ENCODE measurements at places on chromosomes 2 and 18.

DNA sequence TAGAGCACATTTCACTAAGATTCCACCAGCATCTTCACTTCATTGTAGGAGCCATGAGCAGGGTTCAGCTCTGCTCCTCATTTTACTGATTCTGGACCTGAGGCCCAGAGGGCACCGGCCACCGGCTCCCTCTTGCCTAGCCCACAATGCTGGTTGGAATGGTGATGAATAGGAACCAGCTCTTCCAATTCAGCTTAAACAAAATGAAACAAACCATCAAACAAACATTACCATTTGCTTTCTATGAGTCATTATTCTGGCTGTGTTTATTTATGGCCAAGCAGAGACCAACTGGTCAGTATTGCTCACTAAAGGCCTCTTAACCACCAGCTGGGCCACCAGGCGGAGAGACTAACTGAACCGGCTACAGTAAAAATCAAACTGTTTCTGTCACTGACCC, 176.7 kb downstream of the MTX2 start:
- DNase-seq = no peak

DNA sequence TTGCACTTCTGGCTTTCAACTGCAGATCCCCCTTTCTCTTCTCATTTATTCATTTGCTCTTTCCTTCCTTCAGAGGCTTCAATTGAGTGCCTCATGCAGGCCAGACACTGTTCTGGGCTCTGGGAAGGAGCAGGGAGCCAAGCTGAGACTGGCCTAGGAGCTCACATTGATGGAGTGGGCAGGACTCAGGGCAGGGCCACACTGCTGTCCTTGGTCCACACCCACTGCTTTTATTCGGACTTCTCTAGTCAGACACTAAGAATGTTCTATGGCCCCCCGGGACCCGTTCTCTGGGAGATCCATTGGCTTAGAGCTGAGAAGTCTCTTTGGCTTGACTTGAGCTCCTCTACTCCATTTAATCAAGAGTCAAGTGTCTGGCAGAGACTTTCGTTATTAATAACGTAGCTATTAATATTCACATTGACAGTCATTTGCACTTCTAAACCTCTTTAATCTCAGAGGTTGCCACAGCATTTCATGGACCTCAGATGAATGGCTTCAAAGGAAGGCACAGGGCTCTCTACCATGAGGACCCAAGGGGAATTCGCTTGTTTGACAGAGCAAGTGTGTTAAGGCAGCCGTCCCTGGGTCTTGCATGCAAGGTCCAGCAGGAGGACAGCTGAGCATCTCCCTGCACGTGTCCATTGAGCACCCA, 20.1 kb downstream of the SH3RF3 start:
- no peak for DNase-seq

DNA sequence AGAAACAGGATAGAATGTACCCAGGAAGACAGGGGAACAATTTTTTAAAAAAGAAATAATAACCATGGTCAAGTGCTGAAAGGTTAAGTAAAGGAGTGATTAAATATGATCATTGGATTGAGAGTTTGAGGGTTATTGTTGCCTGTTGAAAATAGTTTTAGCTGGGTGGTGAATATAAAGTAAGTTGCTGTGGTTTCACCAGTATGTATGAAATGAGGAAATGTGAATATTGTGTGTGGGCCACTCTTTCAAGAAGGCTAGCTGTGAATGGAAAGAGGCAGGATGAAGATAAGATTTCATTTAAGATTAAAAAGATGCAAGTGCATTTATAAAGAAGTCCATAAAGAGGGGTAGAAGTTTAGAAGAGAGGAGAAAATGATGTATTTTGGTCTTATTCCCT, 53.8 kb downstream of the GULP1 start:
- DNase-seq = no peak

DNA sequence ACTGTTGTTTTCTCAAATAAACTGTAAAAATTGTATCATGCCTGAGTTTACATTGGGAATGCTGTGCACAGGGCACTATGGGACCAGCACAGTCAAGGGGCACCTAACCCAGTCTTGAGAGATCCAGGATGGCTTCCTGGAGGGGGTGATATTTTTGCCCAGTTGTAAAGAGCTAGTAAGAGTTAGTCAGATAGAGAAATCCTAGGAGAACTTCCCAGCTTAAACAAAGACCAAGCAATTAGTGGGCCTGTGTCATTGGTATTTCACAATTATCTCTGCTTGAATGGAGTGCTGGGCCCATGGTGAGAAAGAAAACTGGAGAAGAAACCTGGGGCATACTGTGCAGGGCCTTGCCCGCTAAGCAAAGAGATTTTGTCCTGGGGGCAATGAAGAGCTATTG, 12.2 kb downstream of the XDH start:
- DNase-seq = no peak

GRCh38 chr2:18910843-18911242, 321.5 kb upstream of the NT5C1B start:
- no peak for DNase-seq

DNA sequence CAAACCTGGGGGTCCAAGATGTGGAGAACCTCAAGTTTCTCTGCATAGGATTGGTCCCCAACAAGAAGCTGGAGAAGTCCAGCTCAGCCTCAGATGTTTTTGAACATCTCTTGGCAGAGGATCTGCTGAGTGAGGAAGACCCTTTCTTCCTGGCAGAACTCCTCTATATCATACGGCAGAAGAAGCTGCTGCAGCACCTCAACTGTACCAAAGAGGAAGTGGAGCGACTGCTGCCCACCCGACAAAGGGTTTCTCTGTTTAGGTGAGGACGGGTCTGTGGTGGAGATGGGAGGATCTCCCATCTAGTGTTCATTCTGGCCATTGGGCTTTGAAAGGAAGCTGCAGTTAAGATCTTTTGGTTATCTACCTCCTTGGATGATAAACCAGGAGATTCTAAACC, 2.9 kb downstream of the CASP10 start:
- no peak for DNase-seq

DNA sequence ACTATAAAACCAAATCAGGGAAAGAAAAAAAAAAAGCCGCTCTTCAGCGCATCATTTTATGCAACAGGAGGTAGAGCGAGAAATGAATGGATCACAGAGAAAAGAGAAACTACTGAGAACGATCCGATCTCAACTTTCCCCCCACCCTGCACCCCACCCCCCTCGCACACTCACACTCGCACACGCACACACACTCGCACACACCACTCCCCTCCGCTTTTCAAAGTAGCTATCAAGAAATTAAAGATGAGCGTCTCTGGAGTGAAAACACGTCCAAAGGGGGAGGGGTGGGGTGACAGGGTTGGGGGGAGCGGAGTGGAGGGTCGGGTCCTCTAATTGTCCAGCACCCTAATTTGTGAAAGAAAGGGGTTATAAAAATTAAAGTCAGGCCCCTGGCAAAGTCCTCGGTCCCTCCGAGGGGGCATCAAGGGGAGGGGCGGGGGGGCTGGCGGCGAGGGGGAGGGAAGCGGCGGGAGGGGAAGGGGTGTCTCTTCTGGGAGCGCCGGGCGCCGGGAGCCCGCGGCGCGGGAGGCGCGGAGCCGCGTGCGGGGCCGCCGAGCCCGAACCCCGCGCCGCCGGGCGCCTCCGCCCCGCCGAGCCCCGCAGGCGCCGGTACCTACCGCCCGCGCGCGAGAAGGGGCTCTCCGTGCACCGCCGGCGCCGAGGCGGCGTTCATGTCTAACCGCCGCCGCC, 428 bp downstream of the TCF4 start:
- no peak for DNase-seq

DNA sequence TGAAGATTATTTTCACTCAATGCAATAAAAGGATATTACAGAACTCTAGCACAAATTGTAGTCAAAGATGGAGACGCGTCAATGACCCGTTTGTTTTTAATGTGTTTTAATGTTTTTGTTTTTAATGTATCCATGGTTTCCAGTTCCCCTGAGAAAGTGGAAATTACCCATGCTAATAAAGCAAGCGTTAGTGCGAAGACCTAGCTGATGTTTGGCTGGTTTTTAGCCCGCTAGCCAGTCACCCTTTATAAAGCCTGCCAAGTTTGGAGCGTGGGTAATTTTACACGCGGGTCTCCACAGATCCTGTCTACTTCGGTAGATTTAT, 430 bp upstream of the CHMP1B start:
- DNase-seq = no peak

- no peak for DNase-seq
These were observed 7.6 kb downstream of the NMUR1 start for GRCh38 chr2:231522418-231523180.

DNA sequence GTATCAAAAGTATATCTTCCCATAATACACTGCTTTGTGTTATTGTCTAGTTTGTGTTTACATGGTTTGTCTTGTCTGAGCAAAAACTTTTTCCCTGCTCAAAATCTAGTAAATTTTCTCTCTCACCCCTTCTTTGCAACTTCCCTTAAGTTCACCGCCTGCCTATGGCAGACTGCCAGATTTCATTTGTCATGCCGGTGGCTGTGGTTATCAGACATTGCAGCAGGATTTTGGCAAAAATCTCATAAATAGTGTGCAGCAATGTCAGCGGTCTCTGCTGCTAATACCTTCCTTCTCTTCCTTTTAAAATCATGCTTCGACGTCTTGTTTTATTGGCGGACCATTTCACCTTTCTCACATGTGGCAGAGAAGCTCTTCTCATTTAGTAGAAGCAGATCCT, 45.6 kb upstream of the TMEM178A start:
- no peak for DNase-seq

DNA sequence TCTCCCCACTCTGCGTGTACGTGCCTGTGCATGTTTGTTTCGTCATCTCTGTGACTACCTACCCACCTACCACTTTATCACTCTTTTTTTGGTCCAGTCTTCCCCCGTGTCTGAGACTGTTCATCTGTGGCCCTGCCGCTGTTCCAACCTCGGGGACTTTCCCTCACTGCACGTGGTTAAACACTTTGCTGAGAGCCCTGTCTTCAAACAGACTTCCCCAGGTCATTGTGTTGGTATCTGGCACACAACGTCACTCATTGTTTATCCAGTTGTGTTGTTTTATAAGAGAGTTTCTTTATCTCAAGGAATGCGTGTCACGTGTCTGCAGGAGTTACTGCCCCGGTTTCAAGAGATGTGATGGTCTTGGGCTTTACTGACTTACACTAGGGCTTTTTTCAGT, 262.0 kb upstream of the RASGRP3 start:
- no peak for DNase-seq

DNA sequence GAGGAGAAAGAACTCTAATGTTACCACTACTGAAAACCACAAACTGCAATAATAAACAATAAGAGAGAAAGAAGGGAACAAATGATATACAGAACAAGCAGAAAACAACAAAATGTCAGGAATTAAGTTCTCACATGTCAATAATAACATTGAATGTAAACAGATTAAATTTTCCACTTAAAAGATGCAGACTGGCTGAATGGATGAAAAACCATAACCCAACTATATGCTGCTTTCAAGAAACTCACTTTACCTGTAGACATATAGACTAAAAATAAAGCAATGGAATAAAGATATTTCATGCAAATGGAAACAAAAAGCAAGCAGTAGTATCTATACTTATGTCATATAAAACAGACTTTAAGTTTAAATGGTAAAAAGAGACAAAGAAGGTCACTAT, 50.4 kb downstream of the MRO start:
- DNase-seq = no peak

GRCh38 chr2:147224070-147224469, 620.8 kb upstream of the ACVR2A start:
- DNase-seq = no peak

GRCh38 chr2:231745303-231746038, 35.6 kb downstream of the PDE6D start:
- no peak for DNase-seq

- no peak for DNase-seq
These were observed 157.9 kb downstream of the FMNL2 start for GRCh38 chr2:152492911-152493310.

GRCh38 chr2:180029575-180029974, 22.5 kb upstream of the CWC22 start:
- no peak for DNase-seq

GRCh38 chr2:44651974-44652373, 289.5 kb upstream of the SIX3 start:
- DNase-seq = no peak

DNA sequence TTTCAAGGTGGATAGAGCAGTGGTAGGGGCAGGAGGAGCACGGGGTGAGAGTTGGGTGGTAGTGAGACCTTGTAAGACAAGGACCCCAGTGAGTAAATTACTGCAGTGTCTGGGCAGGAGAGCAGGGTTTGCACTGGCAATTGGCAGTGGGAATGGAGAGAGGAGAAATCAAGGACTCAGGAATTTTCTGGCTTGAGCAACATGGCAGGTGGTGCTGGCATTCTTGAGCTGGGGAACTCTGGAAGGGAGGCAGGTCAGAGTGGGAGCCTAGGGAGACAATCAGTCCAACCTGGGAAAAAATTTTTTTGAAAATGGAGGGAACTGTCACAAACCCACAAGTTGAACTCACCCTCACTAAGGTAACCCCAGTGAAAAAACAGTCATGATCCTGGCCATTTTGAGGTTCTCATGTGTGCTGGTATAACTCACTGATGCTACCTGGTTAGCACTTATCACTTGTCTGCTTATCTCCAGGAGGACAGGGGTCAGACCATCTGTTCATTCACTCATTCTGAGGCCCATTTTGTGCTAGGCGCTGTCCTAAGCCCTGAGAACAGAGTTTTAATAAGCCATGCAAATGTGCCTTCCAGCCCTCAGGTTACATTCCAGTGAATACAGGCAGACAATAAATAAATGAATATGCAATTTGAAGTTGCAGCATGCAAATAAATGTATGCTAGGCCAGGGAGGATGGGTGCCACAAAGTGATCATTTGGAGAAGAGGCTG, 92.2 kb upstream of the SEC11C start:
- DNase-seq = no peak

DNA sequence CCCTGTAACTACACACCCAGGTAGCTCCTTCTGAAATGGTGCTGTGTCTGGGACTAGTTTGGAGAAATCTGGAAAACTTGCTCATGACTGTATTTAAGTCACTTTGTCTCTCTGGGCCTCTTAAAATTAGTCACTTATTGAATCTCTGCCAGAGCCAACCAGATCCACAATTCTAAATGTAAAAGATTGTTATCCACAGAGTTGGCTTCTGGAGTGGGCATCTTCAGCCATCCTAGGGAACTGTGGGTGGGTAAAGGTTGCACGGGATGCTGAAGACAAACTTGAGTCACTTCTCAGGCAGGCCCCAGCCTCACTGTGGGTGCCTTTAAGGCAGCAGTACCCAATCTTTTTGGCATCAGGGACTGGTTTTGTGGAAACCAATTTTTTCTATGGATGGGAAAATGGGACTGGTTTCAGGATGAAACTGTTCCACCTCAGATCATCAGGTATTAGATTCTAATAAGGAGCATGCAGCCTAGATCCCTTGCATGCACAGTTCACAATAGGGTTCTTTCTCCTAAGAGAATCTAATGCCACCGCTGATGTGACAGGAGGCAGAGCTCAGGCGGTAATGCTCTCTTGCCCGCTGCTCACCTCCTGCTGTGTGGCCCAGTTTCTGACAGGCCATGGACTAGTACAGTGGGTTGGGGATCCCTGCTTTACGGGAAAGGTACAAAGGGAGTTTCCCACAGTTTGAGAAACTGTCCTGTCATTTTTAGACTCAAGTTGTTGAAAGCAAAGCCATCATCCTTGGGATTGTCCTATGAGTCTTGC, 98.3 kb upstream of the SPRED2 start:
- no peak for DNase-seq

DNA sequence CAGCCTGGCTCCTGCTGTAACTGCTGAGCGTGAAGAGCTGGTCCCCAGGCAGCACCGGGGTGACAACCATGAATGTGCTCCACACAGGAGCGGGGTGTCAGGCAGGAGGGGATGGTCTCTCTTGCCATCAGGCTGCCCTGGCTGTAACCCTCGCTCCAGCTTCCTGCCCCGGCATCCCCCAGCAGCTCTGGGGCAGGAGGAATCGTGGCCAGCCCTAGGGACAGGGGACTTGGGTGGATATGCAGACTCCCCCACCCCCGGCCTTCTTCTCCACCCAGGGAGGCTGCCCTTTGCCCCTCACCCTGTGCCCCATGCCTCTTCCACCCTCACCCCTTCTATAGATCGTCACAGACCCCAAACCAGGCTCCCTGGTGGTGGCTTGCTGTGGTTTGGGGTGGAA, 69.4 kb upstream of the SMAD7 start:
- DNase-seq = no peak

Measured in stimulated activated CD8-positive, alpha-beta memory T cell treated with anti-CD3 and anti-CD28 coated beads, Interleukin-4, amount 100 ng/mL, for 1 hour (primary cell).